ENCODE measurements at places on chromosomes 16 and 17.

- DNase-seq = no peak
Observed at GRCh38 chr16:21664801-21665492, 1.2 kb downstream of the OTOA start.

- DNase-seq = no peak
Observed at GRCh38 chr17:40326832-40327199, 17.8 kb downstream of the RARA start.

DNA sequence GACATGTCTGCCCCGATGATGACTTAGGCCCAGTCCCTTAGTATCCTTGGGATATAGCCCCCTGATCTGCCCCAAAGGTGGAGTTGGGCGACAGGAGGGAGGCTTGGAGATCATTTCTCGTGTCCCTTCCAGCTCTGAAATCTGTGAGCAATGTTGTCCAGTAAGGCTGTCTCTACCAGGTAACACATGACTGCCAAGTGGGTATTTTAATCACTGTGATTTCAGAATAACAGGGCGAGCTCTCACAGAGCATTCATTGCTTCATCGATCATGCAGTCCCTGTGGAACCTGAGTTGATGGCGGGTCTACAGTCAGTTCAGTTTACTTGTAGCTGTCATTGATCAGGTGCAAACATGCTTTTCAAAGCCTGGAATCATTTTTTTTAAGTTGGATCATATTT lies 39.2 kb downstream of the KSR1 start:
- no peak for DNase-seq

DNA sequence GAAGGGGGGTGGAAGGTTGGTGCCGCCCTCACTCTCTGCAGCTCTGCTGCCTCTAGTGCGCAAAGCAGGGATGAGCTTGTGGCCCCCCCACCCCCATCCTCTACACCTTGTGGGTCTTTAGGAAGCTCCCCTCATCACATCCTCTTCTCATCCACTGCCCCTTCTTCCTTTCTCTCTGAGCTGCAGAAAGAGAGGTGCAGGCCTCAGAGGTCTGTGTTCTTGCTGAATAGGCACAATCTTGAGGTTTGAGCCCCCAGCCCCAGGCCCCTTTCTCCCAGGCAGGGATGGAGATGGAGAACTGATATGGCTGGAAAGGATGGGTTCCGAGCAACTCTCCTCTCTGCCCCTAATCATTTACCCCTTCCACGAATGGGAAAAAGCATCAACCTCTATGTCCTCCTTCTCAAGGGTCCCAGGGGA lies 2.6 kb downstream of the CACNA1G start:
- DNase-seq = no peak
